Prostate gland (tissue), 2 donors: ENCODE measurements at places on chromosomes 5 and 9.

GRCh38 chr5:135423146-135423845 lies 23.9 kb downstream of the DCANP1 start:
- no peak for DNase-seq

GRCh38 chr5:72505016-72505415 lies 2.2 kb downstream of the ZNF366 start:
- no peak for DNase-seq

DNA sequence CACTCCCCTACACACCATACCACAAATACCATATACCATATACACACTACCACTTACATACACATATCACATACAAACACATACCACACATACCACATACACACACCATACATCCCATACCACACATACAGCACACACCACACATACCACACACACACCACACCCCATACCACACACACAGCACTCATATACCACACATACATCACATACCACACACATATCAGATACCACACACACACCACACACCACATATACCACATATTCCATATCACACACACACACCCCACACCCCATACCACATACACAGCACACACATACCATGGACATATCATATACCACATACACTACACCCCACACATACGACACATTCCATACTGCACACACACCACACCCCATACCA lies 276.6 kb downstream of the GADD45G start:
- no peak for DNase-seq

GRCh38 chr9:5593904-5594303 lies 35.0 kb upstream of the RIC1 start:
- DNase-seq: no peak

DNA sequence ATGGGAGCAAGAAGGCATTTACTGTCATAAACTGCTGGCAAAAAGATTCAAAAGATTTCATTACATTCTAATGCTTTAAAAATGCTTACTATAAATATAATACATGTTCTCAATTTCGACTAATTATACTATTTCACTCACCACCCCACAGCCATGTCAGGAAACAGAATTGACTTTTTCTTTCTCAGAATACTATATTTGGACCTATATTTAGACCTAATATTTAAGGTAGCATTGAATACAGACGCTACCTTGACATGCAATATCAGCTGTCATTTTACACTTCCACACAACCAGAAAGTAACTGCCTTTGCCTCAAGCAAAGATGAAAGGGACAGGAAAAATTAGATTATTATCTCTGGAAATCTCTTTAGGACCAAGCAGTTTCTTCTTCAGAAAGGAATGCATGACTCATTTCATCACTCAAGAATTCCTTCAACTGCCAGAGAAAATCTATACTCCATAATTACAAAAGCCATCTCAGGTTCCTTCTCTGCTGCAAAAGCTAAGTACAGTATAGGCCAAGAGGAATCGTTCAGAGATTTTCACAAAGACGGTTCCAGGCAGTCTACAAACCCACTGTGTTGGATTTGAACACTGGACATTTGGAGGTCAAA lies 11.8 kb upstream of the UBE2QL1 start:
- DNase-seq: no peak

- no peak for DNase-seq
These were observed 335.8 kb upstream of the DAB2 start for GRCh38 chr5:39760385-39761198.

DNA sequence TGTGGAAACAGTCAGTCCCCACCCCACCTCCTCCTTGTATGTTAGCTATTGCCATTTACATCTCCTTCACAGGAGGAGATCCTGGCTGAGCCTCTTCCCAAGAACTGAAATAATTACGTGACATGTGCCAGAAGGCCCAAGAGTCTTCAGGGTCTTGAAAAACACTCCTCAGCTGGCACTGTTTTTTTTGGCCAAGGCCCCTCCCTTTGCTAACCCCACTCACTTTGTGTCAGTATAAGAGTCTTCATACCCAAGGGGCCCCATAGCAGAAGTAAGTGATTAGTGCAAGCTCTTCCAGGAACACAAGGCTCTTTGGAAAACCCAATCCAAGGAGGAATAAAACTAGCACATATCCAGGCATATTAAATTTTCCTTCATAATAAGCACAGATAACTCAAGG lies 5.7 kb upstream of the LARP1 start:
- DNase-seq: no peak
